Ovary (tissue), 10 donors: ENCODE measurements at places on chromosomes 2 and 18. TPM values are rescaled to one million over a fixed set of nuclear protein-coding genes. Genes with fewer than 3 reads are reported as not detected.
A peak's percentile ranks its signal among the peaks of the same experiment; 100 is the strongest.

The STK17B gene
- 7.2 TPM for total RNA-seq

The ASB18 gene
- not detected for total RNA-seq

The PPM1B gene
- total RNA-seq: 31.2 TPM

- DNase-seq: peak; percentile 66
Observed at GRCh38 chr2:42722320-42723190, 41.4 kb downstream of the OXER1 start.

GRCh38 chr2:85133751-85134254 lies 611 bp downstream of the TCF7L1 start:
- peak; percentile 70 for DNase-seq

- DNase-seq: no peak
Observed at GRCh38 chr18:11052800-11053199, 96.6 kb downstream of the PIEZO2 start.

DNA sequence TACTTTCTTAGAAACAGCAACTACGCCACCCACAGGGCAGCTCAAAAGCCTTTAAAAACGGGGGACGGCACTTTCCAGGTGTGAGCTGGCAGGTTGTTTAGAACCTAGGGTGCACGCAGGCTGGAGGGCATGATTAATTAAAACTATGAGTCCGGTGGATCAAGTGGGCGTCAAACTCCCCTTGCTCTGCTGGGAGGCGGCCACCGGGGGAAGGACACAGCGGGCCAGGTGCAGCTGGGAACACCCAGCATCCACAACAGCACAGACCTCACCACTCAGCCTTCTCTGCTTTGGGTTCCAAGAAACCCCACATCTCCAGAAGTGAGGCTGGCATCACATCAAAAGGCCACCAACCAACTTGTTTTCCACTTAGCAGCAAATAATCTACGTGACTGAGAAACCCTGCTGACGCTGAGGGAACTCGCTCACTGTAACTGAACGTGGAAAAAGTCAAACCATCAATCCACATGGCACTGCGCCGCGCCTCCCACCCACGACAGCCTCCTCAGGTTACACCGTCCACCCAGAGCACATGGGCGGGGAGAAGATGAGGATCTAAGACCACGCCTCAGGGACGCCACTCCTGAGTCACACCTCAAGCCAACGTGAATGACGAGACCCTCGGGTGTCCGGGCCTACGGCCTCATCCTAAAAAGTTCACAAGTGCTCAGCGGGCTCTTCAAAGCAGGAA lies 118.2 kb downstream of the ZNF516 start:
- no peak for DNase-seq

GRCh38 chr2:113183264-113183663 lies 9.5 kb downstream of the PSD4 start:
- no peak for DNase-seq

DNA sequence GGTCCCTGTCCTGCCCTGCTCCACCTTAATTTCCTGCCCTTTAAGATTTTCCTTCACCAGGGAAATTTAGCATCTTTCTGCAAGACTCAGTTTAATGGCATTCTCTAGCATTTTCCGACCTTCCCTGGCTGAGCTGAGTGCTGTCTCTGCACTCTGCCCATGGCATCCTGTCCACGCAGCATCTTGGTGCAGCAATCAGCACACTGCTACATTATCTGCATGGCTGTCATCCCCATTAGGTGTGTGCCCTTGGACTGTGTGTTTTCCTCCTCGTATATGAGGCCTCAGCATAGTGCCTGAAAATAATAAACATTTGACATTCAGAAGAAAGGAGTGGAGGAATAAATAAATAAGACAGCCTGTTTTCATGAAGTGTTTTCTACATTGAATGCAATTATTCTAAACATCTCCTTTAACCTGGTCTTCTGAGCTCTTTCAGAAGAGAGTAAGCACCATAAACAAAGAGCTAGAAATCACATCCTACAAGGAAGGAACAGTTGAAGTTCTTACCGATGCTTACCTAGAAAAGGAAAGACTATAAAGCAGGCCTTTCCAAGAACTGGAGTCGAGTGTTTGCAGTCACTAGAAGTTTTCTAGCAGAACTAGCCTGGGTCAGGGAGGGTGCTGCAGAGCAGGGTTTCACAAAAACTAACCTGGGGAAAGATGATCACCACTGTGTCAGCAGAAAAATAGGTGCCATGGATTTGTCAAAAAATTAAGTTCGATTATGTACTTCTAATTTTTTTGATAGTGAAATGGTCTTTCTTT lies 131.4 kb upstream of the ITGB6 start:
- no peak for DNase-seq

GRCh38 chr2:150255528-150255927 lies 231.9 kb downstream of the RND3 start:
- DNase-seq: no peak

GRCh38 chr2:218995972-218996711 lies 2.9 kb upstream of the CRYBA2 start:
- peak; percentile 69 for DNase-seq

- DNase-seq: no peak
Observed at GRCh38 chr2:37532503-37532902, 138.9 kb downstream of the CDC42EP3 start.

GRCh38 chr18:61572871-61573270 lies 239.6 kb downstream of the CDH20 start:
- no peak for DNase-seq

- DNase-seq: no peak
Observed at GRCh38 chr2:17536416-17536815, 4.1 kb upstream of the VSNL1 start.

DNA sequence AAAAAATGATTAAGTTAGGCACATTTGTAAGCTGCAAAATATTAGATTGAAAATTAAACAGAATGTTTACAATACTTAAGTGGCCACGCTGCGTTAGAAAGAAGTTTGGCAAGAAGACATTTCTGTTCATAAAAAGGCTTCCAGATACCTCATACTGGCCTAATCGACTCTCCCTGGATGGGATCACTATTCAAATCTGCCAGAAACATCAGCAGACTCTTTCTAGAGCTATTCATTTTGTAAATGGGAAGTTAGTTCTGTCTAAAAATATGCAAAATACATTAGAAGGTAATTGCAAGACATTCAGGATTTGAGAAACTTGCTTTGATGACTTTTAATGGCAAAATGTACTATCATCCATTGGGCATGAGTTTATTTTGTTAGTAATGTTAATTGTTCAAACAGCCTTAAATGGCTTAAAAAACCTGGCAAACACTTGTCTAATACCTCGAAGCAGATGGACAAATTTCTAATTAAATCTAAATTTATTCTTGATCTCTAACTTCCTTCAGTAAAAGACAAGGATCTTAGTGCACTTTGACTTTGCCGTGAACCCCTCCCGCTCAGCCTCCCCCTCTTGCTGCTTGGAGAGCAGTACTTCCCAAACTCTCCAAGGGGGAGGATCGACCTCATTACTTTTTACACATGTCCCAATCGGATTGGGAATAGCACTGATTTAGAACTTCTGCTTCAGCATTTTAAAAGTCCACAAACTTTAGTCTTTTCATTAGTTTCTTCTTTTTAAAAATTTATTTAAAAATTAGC lies 103.5 kb downstream of the SMIM21 start:
- DNase-seq: no peak

DNA sequence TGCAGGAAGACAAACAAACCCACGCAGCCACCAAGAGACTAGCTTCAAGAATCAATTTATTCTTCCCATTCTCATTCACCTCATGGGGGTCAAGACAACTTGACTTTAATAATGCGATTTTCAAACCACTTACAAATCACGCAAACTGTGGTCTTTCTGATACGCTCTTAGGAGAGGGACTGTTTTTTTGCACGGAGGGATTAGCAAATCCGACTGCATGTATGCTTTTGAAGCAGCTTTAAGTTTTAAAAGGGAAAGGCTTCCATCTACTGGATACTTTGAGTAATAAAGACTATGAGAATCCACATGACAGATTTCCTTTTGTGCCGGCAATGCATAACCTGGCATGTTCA lies 322.9 kb upstream of the KCNJ3 start:
- no peak for DNase-seq
